ENCODE measurements at places on chromosomes 4 and X.

- no peak for DNase-seq
Measured at GRCh38 chrX:133542476-133542875, 127.2 kb upstream of the GPC4 start.

GRCh38 chr4:16844816-16845586 is 53.4 kb downstream of the LDB2 start:
- DNase-seq, result no peak

DNA sequence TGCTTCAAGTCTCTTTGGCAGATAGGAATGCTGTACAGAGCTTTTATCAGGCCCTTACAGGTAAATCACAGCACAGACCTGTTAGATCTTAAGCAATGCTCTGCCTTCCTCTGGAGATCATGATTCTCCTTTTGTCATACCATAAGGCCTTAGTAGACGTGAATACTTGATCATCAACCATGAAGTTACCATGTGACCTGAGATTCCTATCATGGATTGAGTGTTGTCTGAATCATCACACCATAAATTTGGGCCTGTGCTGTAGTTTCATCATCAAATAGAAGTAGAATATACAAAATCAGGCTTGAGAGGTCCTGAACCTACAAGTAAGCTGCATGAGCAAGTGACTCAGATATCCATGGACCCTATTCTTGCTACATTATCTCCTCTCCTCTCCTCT is 466.8 kb upstream of the INTU start:
- DNase-seq, result no peak

- DNase-seq, result no peak
Measured at GRCh38 chr4:38090455-38091246, 130.5 kb downstream of the PTTG2 start.

DNA sequence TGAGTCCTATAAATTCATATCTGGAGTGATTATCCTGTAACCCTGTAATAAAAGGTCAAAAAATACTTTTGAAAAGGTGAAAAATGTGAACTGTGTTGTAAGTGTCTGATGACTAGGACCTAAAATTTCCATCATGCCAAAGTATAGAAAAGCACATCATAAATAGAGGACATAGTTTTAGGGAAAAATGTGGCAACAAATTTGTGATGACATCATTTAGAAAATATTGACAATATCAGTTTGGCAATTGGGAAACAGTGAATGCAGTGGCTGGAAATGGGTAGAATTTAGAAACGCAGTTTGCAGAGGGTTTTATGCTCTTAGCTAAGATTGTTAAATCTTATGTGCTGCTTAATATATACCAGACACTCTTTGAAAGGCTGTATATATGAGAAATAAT is 1464.8 kb downstream of the RAPGEF2 start:
- DNase-seq, result no peak

DNA sequence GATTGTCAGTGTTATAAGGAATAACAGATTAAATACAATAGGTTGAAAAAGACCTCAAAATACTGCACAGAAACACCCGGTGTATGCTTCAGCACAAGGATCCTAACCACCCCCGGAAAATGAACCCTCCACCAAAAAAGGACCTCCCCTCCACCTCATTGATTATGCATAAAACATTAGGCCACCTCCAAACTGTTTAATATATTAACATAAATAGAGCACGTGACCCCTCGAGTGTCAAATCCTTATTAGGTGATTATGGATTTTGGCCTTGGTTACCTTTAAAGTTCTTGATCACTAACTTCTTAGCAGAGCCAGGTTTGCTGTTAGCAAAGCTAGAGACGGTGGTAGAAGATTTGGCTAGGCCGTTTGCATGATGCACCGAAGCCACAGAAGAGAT is 958 bp downstream of the CUL4B start:
- DNase-seq, result no peak

DNA sequence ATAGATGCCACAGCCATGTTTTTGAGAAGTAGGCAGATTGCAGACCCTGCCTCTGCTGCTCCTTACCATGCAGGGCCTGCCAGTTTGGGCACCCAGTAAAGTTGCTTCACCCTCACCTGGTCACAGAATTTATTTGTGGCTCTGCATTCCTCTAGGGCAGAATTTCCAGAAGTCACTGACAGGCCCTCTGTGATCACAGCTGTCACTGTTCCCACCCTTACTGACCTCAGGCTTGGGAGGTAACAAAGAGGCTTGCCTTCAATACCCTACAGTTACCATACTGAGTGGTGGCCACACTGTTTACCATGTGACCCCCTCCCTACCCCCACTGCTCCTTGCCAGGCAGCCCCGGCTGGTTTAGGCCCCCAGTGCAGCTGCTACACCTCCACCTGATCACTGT is 375.1 kb downstream of the SH3BGRL start:
- no peak for DNase-seq

Data from GM12878 (cell line).